Activated T-helper 17 cell treated with anti-CD3 and anti-CD28 coated beads, Interleukin-2, amount 50 U/mL, for 72 hours (primary cell): ENCODE measurements at places on chromosomes 12 and 14. TPM values are rescaled to one million over a fixed set of nuclear protein-coding genes. Genes with fewer than 3 reads are reported as not detected.

- ATAC-seq = no peak
- no peaks in the 10 kb centered on the region for H3K27me3 ChIP-seq
- H3K4me3 ChIP-seq = no peak overlapping the region
- peak overlapping the region; percentile 61 for H3K27ac ChIP-seq
Measured at GRCh38 chr14:102914474-102915291, 7.8 kb upstream of the AMN start.

GRCh38 chr12:2609020-2609419 lies 185.8 kb upstream of the FKBP4 start:
- H3K27ac ChIP-seq = no peak overlapping the region
- H3K4me1 ChIP-seq = peaks cover 13% of the 10 kb centered on the region
- H3K36me3 ChIP-seq = no peaks in the 10 kb centered on the region
- no peak overlapping the region for H3K4me3 ChIP-seq
- ATAC-seq = no peak
- H3K27me3 ChIP-seq = peaks cover 40% of the 10 kb centered on the region

- H3K27me3 ChIP-seq = peaks cover 5% of the 10 kb centered on the region
- no peak overlapping the region for H3K4me3 ChIP-seq
- H3K36me3 ChIP-seq = no peaks in the 10 kb centered on the region
- no peak overlapping the region for H3K27ac ChIP-seq
- H3K4me1 ChIP-seq = no peaks in the 10 kb centered on the region
Measured at GRCh38 chr12:22728987-22729386, 104.0 kb downstream of the ETNK1 start.

DNA sequence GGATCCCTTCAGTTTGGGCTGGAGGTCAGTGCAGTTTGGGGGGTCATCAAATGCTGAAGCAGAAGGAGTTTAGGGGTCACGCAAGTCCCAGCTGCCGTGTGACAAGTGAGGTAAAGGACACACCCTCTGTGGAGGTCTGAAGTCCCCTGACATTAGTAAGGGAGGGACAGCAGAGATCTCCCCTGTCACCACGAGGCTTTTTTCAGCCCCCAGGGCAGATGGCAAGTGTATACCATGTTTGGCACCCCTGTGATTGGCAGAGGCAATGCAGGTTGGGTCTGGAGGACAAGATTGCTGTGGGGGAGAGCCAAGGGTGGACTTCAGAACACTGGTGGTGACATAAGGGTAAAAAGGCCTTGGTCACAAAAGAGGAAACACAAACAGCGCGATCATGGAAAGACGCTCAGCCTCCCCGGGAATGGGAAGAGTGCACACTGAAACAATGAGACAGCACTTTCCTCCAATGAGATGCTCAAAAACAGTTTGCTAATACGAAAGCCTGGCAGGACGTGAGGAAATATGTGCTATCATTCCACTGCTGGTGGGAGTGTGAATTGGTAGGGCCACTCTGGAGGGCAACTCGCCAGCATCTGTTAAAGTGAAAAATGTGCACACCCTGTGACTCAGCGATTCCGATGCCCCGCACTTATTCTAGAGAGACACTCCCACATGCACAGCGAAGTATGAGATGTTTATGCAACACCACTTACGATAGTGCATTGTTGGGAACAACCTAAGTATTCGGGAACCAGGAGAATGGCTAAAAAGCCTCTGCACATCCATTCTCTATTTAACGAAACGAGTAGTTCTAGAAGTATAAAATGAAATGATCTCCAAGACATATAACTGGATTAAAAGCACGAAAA lies 14.4 kb upstream of the CD27 start:
- peak overlapping the region; percentile 84 for H3K27ac ChIP-seq
- H3K4me1 ChIP-seq = peaks cover 34% of the 10 kb centered on the region
- no peak for ATAC-seq
- H3K36me3 ChIP-seq = peaks cover 8% of the 10 kb centered on the region

- peaks cover 8% of the 10 kb centered on the region for H3K4me1 ChIP-seq
- H3K4me3 ChIP-seq = peak overlapping the region; percentile 69
- peaks cover 5% of the 10 kb centered on the region for H3K27me3 ChIP-seq
- H3K36me3 ChIP-seq = no peaks in the 10 kb centered on the region
- peak; percentile 73 for ATAC-seq
Measured at GRCh38 chr12:52873832-52874572, 25.2 kb upstream of the KRT78 start.

DNA sequence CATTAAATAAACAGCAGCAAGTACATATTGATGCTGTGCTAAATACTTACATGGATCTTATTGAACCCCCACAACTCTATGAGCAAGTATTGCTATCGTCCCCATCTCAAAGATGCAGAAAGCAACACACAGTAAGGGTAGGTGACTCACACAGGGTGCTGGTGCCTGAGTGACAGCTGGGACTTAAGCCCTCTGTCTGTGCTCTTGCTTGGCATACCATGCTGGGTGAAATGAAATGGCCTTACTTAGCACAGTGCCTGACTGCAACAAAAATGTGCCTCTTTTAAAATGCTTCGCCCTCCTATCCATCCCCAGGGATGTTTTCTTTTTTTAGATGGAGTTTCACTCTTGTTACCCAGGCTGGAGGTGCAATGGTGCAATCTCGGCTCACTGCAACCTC lies 788 bp downstream of the TEX52 start:
- no peaks in the 10 kb centered on the region for H3K27me3 ChIP-seq
- no peak for ATAC-seq
- peaks cover 34% of the 10 kb centered on the region for H3K36me3 ChIP-seq

GRCh38 chr12:12721176-12721751 lies 4.1 kb downstream of the CDKN1B start:
- peaks cover 97% of the 10 kb centered on the region for H3K36me3 ChIP-seq
- no peak for ATAC-seq
- peaks cover 14% of the 10 kb centered on the region for H3K4me1 ChIP-seq
- H3K27ac ChIP-seq = peak overlapping the region; percentile 96

The ERP27 gene
- total RNA-seq = 5.2 TPM

The STXBP6 gene
- not detected for total RNA-seq

The DNAAF2 gene
- total RNA-seq = 11.6 TPM

The TOMM20L gene
- not detected for total RNA-seq
